Mucosa of descending colon (tissue), 3 donors: ENCODE measurements at places on chromosomes 5 and 9. TPM values are rescaled to one million over a fixed set of nuclear protein-coding genes. Genes with fewer than 3 reads are reported as not detected.

Gene SPINK4
- 85.2 TPM for total RNA-seq

DNA sequence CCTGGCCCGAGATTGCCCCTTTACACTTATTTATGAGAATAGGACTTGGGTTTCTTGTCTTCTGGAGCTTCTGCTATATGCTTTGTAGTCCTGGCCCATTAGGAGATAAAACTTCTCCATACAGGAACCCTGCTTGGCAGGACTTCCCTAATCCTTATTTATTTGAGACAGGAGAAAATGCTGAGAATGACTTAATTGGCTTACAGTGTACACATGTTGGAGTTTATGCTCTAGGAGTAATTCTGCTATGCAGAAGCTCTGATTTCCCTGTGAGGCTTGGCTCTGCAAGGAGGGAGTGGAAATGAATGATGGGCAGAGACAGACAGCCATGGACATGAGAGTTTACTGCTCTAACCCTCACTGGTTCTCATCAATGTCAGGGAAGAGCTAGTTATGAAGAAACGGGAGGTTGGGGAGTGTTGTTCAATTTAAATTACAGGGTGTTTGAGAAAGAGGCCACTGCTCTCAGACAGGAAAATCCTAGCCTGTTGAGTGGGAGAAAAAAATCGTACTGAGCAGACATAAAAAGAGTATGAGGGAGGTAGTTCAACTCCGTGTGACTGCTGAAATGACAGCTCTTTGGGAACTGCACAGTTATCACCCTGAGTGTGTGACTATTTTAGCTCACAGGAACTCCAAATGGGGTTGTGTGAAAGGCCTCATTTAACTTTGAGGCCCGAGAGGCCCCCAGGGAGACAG is 37.5 kb downstream of the ACTBL2 start:
- no peak for DNase-seq

GRCh38 chr5:81391-82021 is 10.5 kb upstream of the PLEKHG4B start:
- DNase-seq, result no peak

Gene ASS1
- total RNA-seq, result 408 TPM
